ENCODE measurements at places on chromosomes 3 and 15.

GRCh38 chr3:11000528-11000927 is 8.0 kb downstream of the SLC6A1 start:
- DNase-seq = no peak

- DNase-seq = no peak
Observed at GRCh38 chr15:40246496-40247280, 7.8 kb downstream of the PAK6 start.

GRCh38 chr3:104992676-104993075 is 374.0 kb upstream of the ALCAM start:
- no peak for DNase-seq

GRCh38 chr15:72958634-72959033 is 93.6 kb upstream of the NEO1 start:
- no peak for DNase-seq

DNA sequence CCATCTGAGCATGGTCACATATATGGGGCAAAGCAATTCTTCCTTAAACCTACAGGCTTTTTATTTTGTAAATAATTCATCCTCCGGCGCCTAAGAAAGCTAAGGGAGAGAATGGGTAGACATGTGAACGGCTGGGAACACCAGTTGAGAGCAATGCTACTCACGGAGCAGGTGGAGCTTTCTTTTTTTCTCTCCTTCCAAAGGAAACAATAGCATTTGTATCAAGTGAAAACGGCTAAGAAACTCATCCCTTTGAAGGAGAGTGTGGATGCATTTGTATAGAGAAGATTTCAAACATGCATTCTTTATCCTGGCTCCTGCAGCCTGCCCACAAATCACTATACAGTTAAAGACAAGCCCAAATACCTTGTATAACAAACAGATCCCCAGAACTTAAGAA is 637.8 kb downstream of the MAGI1 start:
- DNase-seq = no peak

DNA sequence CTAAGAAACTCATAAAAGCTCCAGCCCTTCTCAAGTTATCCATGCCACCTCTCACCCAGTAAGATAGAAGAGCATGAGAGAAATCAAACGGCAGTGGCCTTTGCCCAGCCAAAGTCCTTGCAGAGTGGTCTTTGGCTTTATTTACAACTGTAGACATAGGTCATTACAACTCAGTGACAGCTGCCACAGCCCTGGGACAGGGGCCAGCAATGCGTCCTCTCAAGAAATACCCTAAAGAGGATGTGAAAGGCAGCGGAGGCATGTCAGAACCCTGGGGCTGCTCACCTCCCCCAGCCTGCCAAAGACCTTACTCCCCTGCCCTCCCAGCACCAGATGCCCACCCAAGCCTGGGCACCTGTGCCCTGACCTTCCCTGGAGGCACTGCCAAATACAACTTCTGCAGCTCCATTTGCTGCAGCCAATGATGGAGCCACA is 6.3 kb downstream of the ACAA1 start:
- no peak for DNase-seq

GRCh38 chr3:24683090-24683489 is 188.4 kb upstream of the THRB start:
- DNase-seq = no peak

DNA sequence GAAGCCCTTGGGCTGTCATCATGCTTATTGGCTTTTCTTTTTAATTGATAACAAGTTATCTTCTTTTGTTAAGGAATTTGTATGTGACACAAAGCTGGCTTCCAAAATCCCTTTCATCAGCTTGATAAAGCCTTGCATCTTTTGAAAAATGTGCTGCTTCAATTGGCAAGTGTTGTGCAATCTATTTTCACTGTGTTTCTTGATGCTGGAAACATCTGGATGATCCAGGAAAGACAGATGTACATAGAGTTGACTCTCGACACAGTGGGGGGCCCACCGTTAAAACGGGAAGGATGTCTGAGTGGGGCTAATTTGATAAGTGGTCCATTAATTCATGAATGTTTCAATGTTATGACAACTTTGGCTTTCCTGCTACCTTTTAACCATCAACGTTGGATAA is 158.3 kb upstream of the WNT5A start:
- DNase-seq = no peak

DNA sequence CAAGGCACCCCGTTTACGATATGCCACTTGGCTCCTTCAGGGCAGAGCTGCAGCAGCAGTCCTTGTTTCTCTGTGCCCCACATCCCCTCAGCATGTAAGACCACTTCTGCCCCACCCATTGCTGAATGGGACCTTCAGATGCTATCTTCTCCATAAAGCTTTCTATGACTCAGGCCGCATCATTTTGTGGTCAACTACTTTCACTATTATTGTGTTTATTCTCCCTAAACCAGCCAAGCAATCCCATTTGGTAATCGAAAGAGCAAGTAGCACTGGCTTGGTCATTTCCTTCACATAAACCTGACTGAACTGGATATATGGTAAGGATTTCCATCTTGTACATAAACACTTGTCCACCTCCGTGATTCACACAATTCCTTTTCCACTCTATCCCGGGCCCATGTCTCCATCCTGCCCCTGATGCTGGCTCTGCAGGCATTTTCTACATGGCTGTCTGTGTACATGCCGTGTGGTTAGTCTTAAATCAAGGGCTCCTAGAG is 25.7 kb downstream of the LIPC start:
- no peak for DNase-seq

DNA sequence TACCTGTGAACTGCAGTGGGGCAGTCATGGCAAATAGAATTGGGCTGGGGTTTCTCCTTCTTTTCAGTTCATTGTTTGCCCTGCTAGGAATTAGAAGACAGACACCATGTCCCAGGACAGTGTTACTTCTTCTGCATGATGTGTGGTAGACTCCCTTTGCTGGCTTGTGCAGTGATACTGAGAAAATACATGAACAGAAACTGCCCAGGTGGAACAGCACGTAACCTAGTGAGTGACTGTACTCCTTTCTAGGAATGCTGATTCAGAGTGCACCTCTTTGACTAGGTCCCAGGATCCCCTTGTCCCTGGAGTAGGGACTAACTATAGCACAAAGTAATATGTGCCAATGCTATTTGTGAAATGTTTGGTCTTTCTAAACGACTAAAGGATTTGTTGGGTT is 10.7 kb upstream of the SLC22A13 start:
- no peak for DNase-seq

DNA sequence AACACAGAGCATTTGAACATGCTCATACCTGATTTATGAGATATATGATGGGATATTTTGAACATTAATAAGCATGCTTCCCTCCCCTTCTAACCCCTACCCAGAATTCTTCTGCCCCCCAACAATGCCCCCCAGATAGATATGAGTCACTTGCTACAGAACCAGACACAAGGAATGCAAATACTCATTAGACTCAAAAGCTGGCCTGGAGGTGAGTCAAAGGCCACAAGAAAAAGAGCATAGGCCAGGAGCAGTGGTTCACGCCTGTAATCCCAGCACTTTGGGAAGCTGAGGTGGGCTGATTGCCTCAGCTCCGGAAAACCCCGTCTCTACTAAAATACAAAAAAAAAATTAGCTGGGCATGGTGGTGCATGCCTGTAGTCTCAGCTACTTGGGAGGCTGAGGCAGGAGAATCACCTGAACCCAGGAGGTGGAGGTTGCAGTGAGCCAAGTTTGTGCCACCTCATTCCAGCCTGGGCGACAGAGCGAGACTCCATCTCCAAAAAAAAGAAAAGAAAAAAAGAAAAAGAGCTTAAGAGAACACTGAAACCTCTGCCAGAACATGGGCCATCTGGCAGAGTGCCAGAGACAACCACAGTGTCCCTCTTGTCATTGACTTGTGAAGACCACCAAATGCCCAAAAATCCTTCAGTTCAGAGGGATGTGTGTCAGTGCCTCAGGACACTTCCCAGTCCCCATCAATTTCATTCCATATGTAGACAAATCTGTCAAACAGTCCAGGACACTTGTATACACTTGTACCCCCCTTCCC is 3.9 kb upstream of the SH3GL3 start:
- no peak for DNase-seq

All from breast epithelium (tissue), 4 donors.